ENCODE measurements at places on chromosomes 4 and X.

DNA sequence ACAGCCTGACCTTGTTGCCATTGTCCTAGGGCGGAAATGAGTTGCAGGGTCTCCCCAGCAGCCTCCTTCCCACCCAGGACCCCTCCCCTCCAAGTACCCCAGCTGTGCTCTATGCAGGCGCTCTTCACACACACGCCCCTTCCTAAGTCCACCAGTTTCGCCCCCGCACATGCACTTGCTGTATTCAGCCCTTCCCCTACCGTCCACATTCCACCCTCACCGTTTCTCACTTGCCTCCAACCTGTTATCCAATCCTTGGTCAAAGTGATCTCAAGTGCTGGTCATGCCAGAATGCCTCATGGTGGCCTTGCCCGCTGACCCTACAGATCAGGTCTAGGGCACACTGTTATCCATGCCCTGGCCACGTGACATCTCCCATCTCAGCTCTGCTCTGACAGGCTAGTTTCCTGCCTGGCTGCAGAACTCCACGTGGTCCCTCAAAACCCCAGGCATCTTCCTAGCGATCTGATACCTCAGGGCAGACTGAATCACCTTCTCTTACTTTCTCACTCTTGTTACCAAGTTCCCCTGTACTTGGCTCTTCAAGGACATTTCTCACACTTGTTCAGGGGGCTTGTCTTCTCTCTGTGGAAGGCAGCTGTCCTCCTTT is 39.7 kb downstream of the NSG1 start:
- no peak for DNase-seq

DNA sequence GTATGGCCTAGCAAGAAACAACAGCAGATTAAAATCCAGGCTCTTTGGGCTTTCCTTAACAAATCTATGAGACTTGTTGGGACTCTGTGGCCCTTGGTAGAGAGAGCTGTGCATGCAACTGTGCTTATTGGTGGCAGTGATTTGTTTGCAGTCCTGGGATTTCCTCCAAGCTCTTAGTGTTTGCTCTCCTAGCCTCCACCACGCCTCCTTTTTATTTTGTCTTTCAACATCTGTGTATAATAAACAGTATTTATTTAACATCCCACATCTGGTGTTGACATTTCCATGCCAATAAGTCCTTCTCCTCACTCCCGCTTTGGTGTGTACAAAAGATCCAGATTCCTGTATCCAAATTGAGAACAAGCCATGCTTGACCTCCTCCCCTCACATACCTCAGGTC is 3.1 kb downstream of the TNMD start:
- no peak for DNase-seq

DNA sequence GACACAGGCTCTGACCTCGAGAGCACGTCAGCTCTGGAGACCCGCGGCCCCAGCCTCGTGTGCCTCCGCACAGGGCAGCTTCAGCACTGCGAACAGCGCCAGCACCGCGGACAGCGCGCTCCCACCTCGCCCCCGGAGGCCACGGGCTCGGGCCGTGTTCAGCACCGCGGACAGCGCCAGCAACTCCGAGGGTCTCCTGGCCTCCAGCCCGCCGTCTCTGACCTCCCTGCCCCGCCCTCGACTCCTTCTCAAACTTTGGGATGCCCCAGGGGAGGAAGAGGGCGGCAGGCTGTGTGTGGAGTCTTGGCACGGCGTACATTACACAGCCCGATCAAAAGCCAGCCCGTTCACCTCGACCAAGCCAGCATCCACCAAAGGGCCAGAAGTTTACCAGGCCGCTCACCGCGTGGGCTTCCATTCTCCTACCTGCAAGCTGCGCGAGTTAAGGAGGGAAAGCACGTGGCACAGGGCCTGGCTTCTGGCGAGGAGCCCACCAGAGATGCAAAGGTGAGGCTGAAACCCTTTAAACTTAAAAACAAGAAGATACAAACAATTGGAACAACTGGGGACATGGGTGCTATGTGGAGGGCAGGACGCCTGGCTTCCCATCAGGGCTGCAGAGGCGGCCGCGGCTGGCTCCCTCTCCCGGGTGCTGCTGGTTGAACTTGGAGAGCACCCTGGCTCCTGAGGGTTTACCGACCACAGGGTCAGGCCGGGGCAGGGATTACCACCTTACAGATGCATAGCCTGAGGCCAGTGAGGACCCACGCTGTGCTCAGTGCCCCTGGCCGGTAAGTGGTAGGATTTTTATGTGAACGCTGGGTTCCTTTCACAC is 4.5 kb upstream of the NKX1-1 start:
- peak; percentile 25 for DNase-seq

DNA sequence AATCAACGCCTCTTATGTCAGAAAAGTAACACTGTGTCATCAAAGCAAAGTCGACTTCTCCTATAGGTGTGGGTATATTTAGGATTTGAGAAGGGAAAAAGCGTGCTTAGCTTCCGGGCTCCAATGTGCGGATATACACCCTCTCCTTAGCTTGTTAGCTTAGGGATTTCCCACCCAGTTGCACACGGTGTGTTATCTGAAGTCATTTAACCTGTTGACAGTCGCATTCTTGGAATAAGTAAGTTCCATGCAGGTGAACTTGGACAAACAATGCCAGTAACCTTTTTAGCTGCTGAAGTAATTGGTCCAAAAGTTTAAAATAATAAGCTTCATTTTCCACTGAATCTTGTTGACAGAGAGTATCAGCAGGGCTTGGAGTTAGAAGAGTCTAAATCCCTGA is 113.7 kb downstream of the SHROOM3 start:
- no peak for DNase-seq

GRCh38 chrX:133415276-133416105 is at the start of gene GPC4:
GPC4 (minus strand) TSS chrX:133415489; CDS start chrX:133414965, 524 bp downstream.
- DNase-seq, result no peak

DNA sequence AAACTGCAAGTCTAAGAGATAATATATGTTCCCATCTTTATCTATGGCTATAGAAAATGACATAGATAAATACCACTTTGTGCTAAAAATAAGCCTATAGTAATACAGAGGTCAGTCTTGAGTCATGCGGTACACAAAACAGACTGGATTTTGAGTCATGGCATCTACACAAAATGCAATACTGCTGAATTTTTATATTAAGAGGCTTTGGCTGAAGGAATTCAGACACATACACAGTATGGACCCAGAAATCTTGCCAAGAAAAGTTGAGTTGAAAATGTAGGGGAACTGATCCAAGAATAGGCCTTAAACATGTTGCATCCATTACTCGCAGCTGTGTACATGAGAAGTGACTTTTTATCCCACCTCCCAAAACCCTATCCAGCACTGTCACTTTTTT is 184.4 kb downstream of the TENM3 start:
- DNase-seq, result no peak

- no peak for DNase-seq
Observed at GRCh38 chr4:78936989-78937388, 2.2 kb downstream of the PAQR3 start.

- no peak for DNase-seq
Observed at GRCh38 chrX:129092242-129092641, 431.0 kb downstream of the SMARCA1 start.

- DNase-seq, result peak; percentile 13
Observed at GRCh38 chr4:150986085-150986484, 29.0 kb downstream of the LRBA start.

- no peak for DNase-seq
Observed at GRCh38 chr4:80498725-80499124, 163.2 kb downstream of the CFAP299 start.

Measured in activated CD4-positive, alpha-beta T cell treated with anti-CD3 and anti-CD28 coated beads for 24 hours (primary cell).